Stimulated activated CD4-positive, alpha-beta T cell treated with anti-CD3 and anti-CD28 coated beads, Interleukin-12 subunit alpha, Interleukin-12 subunit beta, amount 100 ng/mL, for 48 hours (primary cell): ENCODE measurements at places on chromosomes 7 and 10.
A peak's percentile ranks its signal among the peaks of the same experiment; 100 is the strongest.

- DNase-seq = no peak
Measured at GRCh38 chr7:155999631-156000489, 187.6 kb upstream of the SHH start.

- DNase-seq = no peak
Measured at GRCh38 chr7:25333296-25333928, 105.1 kb upstream of the NPVF start.

DNA sequence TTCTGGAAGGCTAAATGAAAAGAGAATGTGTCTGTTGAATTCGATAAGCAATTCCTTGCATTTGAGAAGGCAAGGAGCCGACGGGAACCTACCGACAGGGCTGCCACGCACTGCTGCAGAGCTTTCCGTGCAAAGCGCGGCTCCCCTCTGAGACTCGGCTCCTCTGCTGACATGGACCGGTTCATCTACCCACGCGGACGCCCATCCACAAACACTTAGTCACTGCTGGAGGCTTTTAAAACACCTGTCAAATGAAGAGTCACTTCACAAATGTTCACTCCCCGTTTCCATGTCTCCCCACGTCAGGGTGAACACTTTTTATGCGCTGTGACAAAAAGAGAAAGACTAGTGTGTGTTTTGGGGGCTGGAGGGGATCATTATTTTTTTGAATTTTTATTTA lies 32.0 kb downstream of the AMZ1 start:
- DNase-seq = no peak

- no peak for DNase-seq
Measured at GRCh38 chr10:121490871-121491519, 107.2 kb downstream of the FGFR2 start.

GRCh38 chr7:135200821-135201331 lies 10.4 kb downstream of the WDR91 start:
- no peak for DNase-seq

DNA sequence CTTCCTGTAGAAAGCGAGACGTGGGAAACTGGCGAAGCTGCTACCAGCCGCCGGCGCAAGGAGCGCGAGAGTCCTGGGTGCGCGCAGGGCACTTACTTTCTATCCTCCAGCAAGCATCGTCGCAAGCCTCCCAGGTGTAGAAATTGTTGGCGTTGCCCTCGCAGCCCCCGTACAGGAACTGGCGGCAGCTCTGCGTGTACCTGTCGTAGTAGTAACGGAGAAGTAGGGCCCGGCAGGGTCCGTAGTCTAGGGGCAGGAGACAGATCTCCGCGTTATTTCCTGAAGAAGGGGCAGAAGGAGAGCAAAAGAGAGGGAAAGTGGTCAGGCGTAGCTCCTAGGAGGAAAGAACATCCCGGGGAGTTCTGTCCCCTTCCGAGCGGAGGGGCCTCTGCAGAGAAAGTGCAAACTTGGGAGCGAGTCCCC lies 501 bp downstream of the TFPI2 start:
- DNase-seq = no peak

GRCh38 chr10:97065128-97065527 lies 120.6 kb downstream of the SLIT1 start:
- no peak for DNase-seq

DNA sequence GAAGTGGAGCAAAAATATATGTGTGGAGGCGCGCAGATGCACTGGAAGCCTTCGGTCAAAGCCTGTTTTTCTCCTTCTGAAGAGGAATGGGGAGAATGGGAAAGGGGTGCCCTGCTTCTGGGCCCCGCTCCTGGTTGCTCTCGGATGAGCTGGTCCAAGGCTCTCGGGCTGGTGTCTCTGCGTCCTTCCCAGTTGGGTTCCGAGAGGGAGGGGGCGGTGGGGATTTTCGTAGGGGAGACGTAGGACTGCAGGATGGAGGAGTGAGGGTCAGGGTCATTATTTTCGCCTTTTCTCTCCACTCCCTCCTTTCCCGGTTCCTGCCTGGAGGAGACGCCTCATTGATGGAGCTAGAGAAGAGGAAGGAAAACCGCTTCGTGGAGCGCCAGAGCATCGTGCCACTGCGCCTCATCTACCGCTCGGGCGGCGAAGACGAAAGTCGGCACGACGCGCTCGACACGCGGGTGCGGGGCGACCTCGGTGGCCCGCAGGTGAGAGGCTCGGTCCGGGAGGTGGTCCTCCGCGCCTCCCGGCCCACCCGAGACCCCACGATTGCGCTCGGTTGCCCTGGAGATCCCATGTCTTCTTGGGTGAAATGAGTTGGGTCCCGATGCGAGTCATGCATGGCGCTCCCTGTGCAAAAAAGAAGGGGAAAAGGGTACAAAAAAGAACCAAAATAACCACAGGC lies 790 bp downstream of the ADAM22 start:
- DNase-seq = no peak

- no peak for DNase-seq
Measured at GRCh38 chr10:51567271-51567670, 132.1 kb downstream of the CSTF2T start.

DNA sequence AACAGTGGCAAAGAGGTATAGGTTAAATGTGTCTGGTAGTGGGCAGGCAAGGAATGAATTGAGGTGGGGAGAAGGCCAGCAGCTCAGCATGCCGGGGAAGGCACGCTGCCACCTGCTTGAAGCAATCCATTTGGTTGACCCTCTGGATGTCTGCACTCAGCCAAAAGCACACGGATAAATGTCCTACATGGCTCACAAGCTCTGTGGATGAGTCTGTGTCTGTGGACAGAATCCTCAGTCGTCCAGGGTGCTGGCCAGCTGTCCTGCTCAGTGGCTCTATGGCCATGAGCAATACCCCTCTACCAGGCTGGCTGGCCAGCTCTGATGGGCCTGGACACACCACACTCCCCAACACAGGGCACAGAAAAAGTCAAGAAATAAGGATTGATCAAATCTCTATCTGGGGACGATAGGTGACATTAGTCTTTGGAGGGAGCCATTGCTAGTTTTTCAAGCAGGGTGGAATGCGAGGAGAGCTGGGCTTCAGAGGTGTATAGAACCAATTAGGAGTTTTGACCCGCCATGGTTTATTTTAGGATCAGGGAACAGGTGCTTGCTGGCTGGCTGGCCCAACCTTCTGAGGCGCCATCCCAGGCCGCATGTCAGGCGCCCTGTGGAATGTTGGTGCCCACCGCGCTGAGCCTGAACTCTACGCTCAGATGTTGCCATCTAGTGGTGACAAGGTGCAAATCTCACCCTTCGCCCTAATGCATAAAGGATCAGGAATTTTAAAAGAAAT lies 493.4 kb downstream of the TNS3 start:
- no peak for DNase-seq

- DNase-seq = no peak
Measured at GRCh38 chr10:11237571-11237970, 219.9 kb downstream of the CELF2 start.

GRCh38 chr10:125709553-125710474 lies 9.7 kb upstream of the EDRF1 start:
- no peak for DNase-seq

GRCh38 chr7:139931190-139931934 lies 102.3 kb downstream of the TBXAS1 start:
- no peak for DNase-seq

GRCh38 chr7:51645255-51645654 lies 328.6 kb upstream of the COBL start:
- no peak for DNase-seq

DNA sequence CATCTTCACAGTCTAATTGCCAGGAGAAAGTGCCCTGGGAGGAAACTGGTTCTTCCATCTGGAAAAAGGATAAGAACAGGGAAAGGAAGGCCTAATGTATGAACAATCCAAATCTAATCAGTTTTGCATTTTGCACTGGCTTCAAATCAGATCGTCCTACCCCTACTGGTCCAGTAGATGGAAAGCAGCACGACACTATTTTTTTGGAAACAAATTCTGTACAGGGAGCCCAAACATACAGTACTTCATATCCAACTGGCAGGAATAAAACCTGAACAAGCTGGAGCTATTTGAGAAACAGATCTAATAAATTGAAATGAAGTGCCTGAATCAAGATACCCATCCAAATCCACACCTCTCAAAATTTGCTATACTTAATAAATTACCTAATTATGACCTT lies 36.5 kb downstream of the ETV1 start:
- DNase-seq = no peak

DNA sequence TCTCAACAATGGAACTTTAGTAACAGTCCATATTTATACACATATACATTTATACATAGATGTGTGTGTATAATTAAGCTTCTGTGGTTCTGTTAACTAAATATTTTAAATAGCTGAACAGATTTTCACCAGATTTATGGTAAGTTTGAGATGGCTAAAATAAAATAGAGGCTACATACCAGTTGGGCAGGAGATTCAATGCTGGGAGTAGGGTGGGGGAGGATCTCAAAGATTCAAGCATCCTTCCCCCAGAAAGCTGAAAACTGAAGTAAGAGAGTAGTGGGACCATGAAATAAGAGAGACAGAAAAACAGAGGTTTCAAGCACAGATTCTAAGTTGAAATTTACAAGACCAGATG lies 14.0 kb downstream of the LRRC17 start:
- no peak for DNase-seq

DNA sequence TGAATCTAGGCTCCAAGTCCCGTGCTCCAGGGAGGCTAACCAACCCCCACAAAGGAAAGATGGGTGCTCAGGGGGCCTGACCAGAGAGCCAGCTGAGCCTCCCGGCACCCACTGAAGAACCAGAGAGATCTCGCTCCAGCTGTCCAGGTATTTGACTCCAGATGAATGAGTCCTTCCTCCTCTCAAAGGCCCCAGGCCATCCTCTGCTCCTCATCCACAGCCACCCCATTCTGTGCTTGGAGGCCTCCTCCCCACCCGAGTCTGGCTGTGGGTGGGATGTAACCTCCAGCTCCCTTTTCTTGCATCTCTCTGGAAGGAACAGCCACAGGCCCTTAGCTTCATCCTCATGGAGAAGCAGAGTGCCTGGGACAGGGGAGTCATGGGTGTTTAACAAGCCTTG lies 44.6 kb downstream of the VSTM4 start:
- DNase-seq = no peak

DNA sequence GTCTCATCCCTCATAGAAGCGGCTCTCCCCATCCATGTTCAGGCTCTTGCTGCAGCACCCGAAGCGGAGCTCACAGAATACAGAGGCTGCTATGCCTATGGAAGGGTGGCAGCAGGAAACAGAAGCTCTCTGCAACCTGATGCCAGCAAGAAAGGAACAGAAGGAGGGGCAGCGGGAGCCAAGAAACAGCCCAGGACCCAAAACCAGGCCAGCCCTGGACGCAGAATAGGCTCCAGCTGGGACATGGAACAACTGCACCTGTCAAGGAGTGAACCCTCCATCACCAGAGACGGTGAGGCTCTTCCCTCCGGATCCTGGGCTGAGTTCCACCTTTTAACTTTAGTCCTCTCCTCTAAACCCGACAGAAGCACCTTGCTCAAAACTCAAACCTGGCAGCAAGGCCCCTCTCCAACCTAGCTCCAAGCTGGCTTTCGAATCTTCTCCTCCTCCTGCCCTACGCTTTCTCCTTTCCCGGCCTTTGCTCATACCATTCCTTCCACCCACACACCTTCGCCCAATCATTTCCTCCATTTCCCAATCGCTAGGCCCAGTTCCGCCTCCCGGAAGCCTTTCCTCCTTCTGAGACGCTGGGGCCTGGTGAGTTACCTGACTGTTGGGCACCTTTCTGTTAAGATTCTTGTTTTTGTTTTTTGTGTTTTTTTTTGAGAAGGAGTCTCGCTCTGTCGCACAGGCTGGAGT lies 122.8 kb upstream of the ZNF92 start:
- no peak for DNase-seq

- no peak for DNase-seq
Measured at GRCh38 chr10:60917331-60918280, 26.4 kb downstream of the RHOBTB1 start.

GRCh38 chr10:52755297-52756062 lies 17.1 kb downstream of the MBL2 start:
- DNase-seq = no peak

DNA sequence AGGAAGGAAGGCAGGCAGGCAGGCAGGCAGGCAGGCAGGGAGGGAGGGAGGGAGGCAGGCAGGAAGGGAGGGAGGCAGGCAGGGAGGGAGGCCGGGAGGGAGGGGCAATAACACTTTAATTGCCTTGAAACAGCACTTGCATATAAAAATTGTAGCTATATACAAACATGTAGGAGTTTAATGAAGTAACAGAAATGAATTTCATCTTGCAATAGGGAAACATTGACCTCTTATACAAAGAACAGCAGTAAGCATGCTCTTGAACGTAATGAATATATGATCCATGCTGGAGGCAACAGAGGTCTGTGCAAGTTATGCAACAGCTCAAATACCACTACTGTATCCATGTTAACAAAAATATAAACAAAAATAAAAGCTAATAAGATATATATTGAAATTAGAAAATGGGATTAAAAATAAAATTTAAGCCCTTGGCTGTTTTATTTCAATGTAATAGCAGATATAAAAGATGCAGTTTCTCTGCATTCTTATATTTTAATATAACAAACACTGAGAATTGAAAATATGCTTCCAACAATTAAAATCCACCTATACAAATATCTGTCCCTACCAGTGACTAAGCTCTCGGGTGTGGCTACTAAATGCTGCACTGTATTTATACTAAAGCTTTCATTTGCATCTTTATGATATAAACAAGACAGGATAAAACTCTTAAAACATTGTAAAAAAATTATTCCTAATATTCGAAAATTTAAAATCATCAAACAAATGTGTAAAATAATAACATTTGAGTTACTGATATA lies 50.3 kb downstream of the CACNA2D1 start:
- no peak for DNase-seq

GRCh38 chr7:110889335-110889734 lies 201.6 kb upstream of the LRRN3 start:
- no peak for DNase-seq

GRCh38 chr7:146725520-146725919 lies 608.9 kb downstream of the CNTNAP2 start:
- no peak for DNase-seq

- no peak for DNase-seq
Measured at GRCh38 chr7:30545791-30546555, 41.3 kb upstream of the GGCT start.

DNA sequence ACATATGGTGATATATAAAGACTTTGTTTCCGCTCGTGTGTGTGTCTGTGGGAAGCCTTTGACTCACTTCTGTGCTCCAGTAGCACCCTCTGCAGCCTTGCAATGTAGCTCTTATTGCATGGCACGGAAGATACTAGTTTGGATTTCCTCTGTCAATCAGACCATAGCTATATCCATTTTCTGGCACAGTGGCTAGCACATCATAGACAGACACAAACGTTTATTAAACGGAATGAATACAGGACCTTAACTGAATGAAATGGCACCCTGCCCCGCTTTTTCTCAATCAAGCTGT lies 124.0 kb upstream of the PTPN20 start:
- peak; percentile 6 for DNase-seq
